ENCODE measurements at places on chromosomes 16 and 17.
A peak's percentile ranks its signal among the peaks of the same experiment; 100 is the strongest.

- no peak for DNase-seq
Observed at GRCh38 chr16:52817696-52818095, 235.0 kb downstream of the CHD9NB start.

DNA sequence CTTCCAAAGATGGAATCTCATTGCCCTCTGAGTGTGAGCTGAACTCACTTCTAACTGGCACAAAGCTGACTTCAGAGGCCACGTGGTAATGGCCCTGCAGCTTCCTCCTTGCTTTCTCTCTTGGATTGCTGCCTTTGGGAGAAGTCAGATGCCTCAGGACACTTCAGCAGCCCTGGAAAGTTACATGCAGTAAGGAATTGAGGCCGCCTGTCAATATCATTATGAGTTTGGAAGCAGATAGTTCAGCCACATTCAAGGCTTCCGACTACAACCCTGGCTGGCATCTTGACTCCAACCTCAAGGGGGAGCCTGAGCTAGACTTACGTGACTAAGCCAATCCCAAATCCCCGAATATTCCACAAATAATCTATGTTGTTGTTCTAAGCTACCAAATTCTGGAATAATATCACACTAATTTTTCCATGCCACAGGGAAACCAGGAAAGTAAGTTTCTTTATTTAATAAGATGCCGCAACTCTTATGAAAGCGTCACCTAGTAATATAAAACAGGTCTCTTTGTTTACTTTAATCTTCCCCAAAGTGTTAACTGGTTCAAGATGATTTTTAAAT, 13.6 kb downstream of the CEP20 start:
- DNase-seq = peak; percentile 70

DNA sequence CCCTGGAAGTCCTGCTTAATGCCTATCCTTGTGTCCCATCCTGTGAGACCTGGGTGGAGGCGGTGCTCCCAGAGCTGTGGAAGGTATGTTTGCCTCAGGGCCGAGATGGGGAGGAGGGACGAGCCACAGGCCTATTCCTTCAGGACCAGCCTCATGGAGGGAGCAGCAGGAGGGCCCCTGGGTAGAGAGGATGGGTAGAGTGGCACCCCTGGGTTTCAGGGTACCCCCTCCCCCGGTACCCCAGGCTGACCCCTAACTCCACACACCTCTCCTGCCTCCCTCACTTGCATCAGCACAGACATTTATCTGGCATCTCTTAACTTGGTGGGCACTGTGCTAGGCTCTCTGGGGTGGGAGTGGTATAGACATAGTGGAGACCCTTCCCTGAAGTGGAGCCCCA, 7.1 kb downstream of the ASB16 start:
- no peak for DNase-seq

DNA sequence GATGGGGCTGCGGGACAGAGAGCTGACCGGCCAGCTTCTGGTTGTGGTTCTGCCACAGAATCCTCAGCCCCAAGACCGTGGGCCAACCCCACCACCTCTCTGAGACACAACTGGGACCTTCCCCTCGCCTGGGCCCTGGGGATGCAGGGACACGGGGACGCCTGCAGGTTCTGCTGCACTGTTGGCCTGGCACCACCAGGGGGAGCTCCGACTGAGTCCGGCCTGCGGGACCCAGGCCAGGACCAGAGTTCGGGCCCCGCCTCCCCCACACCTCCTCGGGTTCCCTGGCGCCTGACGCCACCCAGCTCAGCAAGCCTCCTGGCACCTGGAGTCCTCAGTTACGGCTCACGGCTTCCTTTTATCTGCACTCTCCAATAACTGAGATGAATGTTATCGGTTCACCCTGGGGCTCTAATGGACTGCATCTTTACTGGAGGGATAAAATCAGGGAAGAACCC, 27.3 kb downstream of the TBC1D16 start:
- DNase-seq = peak; percentile 74

DNA sequence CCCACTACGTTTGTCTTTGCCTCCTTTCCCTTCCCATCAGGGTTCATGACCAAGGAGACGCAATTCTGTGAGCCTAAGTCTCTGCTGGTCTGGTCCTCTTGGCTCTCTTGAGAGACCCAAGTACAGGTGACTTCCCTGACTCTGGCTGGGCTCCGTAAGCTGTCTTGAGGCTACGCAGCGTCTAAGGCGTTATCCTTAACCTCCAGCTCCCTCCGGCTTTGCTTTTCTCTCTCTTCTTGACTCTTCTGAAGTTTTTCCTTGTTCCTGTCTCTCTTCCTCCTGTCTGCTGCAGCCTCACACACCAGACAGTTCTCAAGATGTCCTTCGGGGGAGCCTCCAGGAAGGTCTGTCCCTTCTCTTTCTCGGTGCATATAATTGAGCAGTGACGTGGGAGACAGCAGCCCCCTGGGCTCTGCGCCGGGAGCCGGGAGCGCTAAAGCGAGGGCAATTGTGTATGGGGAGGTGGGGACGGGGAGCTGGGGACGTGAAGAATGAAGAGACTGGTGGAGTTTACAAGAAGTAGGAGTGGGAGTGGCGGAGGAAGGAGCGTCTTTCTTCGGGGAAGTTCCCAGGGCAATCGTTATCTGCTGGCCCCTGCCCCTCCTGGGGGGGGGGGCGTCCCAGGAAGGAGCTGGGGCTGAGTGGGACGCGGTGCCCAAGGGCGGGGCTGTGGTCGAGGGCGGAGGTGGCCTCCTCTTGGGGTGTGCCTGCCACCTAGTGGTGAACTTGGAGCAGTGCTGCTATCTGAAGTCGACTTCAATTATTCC, 6.9 kb upstream of the PIRT start:
- DNase-seq = peak; percentile 78

All from hindlimb muscle (tissue), 1 donor.